SK-N-MC (cell line): ENCODE measurements at places on chromosomes 5 and 9.

DNA sequence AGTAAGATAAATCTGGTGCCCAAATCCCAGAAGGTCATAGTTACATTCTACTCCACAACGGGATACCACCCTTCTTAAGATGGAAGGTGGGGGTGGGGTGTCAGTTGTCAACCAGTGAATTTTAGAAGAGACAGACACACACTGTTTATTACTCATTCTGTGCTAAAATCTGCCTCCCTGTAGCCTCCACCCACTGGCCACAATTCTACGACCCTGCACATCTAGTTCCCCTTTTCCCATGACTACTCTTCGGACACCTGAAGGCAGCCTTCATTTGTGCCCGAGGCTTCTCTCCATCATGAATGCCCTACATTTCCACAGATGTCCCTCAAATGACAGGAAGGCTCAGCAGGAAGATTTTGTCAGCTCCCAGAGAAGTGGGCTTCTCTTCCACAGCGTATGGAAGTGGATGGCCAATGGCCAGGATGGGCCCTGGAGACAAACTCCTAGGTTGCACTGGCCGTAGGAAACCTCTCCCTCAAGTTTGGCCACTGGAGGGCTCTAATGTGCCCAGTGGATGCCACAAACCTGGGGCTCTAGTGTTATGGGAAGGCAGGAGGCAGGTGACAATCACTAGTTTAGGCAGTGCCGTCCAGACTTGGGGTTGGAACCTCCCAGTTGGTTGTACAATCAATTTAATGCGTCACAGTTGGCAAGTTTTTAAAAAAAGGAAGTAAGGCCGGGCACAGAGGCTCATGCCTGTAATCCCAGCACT lies 46.6 kb downstream of the PTPN3 start:
- no peak for DNase-seq

DNA sequence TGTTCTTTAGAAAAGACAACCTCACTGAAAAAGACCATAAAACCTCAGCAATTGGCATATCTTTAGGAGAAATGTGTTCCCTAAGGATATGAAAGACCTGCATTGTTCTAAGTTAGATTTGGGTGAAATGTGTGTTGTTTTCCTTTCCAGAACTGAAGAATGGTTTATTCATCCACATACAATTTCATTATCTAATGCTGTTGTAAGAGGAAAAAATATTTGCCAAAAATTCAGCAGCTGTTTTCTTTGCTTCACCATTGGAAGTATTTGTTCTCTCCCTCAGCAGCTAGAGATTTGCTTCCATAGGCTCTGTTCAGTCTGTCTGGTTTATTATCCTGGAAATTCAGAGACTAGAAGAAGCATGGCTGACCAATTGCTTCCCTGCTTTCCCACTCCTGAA lies 150.9 kb downstream of the ISOC1 start:
- no peak for DNase-seq

GRCh38 chr5:39282561-39282960 lies 63.2 kb upstream of the FYB1 start:
- DNase-seq = no peak

DNA sequence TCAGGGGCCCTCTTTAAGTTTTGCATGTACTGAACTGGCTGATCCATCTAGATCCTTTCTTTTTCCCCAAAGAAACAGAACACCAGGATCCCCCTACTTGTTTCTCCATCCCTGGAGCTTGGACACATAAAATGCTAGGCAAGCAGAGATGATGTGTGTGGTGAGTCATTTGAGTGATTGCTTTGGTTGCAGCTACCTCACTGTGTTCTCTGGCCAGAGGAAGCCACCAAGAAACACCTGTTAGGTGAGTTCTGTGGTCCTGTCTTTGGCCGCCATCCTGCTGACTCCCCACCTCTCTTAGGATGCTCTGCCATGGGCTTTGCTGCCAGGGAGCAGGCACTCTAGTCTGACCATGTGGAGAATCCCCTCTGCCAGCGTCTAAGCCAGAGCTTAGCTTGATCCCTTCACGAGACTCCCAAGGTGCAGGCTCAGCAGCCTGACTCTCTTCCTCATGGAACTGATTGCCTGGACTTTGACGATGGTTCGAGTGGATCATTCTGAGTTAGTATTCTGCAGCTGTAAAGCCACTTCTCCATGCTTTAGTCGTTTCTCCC lies 27.3 kb upstream of the DENND1A start:
- no peak for DNase-seq

DNA sequence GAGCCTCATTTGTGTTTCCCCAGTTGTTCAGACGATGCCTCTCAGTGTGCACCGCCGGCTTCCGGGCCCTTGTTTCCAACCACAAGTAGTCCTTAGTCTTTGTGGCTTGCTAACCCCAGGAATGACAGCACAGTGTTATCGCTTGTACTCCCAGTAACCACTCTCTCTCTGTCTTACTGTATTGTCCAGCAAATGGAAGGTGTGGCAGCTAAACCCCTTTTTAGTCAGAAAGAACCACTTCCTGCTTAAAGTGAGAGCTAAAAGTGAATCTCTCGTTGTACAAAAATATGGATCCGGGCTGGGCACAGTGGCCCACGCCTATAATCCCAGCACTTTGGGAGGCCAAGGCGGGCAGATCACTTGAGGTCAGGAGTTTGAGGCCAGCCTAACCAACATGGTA lies 61.3 kb downstream of the ENC1 start:
- DNase-seq = no peak

GRCh38 chr9:76521906-76522305 lies 62.9 kb downstream of the GCNT1 start:
- DNase-seq = no peak

- no peak for DNase-seq
Observed at GRCh38 chr5:126366199-126366560, 57.0 kb upstream of the GRAMD2B start.

GRCh38 chr5:82151662-82152061 lies 126.5 kb downstream of the RPS23 start:
- DNase-seq = no peak

DNA sequence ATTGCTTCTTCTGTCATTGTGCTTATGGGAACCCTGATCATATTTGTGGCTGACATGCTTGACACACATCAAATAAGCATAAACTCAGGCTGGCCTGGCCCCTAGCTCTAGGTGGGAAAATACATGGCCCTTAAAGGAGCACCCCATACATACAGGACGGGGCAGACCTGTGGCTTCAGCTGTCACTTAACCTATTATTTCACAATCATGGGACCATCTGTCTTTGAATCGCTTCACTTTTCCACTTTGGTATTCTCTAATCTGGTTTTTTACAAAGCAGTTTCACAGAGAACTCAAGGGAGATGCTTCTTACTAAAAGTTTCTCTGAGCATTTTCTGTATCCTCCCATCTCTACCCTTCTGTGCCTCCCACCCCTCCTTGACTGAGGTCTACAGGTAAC lies 34.6 kb upstream of the LRRTM2 start:
- no peak for DNase-seq

GRCh38 chr9:113572076-113572861 lies 108.7 kb downstream of the RGS3 start:
- DNase-seq = no peak

- DNase-seq = no peak
Observed at GRCh38 chr9:68417762-68418161, 61.4 kb downstream of the PGM5 start.

DNA sequence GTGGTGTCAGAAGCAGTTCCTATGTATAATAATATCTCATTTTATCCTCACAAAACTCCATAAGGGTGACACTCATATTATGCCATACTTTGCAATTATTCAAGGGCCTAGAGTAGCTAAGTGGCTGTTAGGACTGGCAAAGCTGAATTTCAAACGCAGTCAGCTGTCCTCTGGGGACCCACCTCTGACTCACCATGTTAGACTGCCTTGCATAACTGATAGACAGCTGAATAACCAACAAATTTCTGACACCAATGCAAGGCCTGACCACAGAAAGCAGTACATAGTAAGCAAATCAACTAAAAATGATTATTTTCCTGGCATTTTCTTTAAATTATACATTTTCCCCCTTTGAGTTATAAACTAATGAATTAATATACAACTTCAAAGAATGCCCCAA lies 251.6 kb upstream of the PTGER4 start:
- no peak for DNase-seq

DNA sequence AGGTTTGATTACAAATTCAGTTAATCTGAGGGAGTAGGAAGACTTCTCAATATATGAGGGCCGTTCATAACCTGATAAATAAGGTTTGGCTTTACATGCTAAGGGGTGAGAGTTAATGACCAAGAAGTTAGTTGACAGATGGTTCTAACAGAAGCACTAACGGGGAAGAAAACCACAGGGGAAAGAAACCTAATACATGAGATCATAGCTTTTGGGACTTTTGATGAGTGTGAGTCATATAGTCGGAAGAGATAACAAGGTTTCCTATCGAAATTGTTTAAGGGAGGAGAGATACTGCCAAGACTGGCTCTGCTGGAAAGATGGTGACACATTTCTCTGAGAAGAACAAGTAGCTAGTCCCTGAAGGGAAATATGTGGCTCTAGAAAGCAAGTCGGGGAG lies 140.1 kb downstream of the COX7C start:
- no peak for DNase-seq
